Panc1 (cell line): ENCODE measurements at places on chromosomes 6 and 20. TPM values are rescaled to one million over a fixed set of nuclear protein-coding genes. Genes with fewer than 3 reads are reported as not detected.

The CRYBG1 gene
- total RNA-seq, result 32.3 TPM

The LTA gene
- total RNA-seq, result 0.72 TPM

The TCF15 gene
- total RNA-seq, result not detected

The CCR6 gene
- not detected for total RNA-seq

The MYH7B gene
- 0.59 TPM for total RNA-seq

The LAMA5 gene
- total RNA-seq, result 497 TPM

The PMEPA1 gene
- 89.8 TPM for total RNA-seq

The BMP7 gene
- total RNA-seq, result 11.5 TPM

The ATF6B gene
- 127 TPM for total RNA-seq

The ZNF311 gene
- 0.39 TPM for total RNA-seq

The ENPP4 gene
- total RNA-seq, result 5.4 TPM

The TNFRSF21 gene
- 76.0 TPM for total RNA-seq

The SPATA2 gene
- 8.3 TPM for total RNA-seq

The RAET1G gene
- 1.2 TPM for total RNA-seq

The MPIG6B gene
- not detected for total RNA-seq

The KHDC1L gene
- total RNA-seq, result not detected

The MICB gene
- 72.1 TPM for total RNA-seq

The DNAJC5 gene
- total RNA-seq, result 59.5 TPM

The ATP9A gene
- 8.7 TPM for total RNA-seq

The LAMA4 gene
- 11.9 TPM for total RNA-seq

The PPIL6 gene
- total RNA-seq, result 2.2 TPM

The MUC21 gene
- not detected for total RNA-seq

The ZNF831 gene
- 0.03 TPM for total RNA-seq

The SLC52A3 gene
- 6.4 TPM for total RNA-seq

The MMP24 gene
- 7.1 TPM for total RNA-seq
